ENCODE measurements at places on chromosomes 3 and 15. TPM values are rescaled to one million over a fixed set of nuclear protein-coding genes. Genes with fewer than 3 reads are reported as not detected.

- H3K4me1 ChIP-seq = peaks cover 18% of the 10 kb centered on the region
- no peak overlapping the region for H3K4me3 ChIP-seq
- no peaks in the 10 kb centered on the region for H3K36me3 ChIP-seq
Measured at GRCh38 chr3:120033596-120033995, 60.7 kb downstream of the GSK3B start.

GRCh38 chr15:19984101-19984500, 557.5 kb downstream of the GOLGA6L6 start:
- no peaks in the 10 kb centered on the region for H3K36me3 ChIP-seq
- H3K27ac ChIP-seq = no peak overlapping the region
- H3K4me3 ChIP-seq = no peak overlapping the region
- DNase-seq = no peak
- H3K4me1 ChIP-seq = no peaks in the 10 kb centered on the region
- H3K27me3 ChIP-seq = no peaks in the 10 kb centered on the region

DNA sequence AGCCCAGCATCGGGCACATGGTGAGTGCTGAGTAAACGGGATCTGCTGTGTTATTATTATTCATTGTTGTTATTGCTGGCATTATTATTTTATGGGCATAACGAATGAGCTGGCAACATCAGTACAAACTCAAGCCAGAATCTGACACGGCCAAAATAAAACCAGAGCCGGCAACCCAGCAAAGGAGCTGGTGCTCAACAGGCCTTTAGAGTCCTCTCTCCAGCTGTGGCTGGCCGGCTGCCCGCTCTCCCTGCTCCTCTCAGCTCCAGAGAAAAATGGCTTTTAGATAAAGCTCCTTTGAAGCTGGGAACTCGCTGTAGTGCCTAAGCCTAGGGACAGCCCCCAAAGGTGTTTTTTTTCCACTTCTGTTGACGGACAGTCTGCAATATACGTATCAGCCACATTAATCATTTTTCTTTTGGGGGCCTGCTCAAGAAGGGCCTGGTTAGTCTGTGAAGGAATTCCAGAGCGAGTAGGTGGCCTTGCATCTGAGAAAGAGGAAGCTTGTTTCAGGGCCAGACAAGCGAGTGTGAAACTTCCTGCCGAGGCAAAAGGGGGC, 193.9 kb upstream of the UBE2E1 start:
- H3K4me3 ChIP-seq = peak overlapping the region; percentile 28
- H3K27me3 ChIP-seq = no peaks in the 10 kb centered on the region
- H3K36me3 ChIP-seq = no peaks in the 10 kb centered on the region
- H3K4me1 ChIP-seq = peaks cover 9% of the 10 kb centered on the region
- peak; percentile 80 for DNase-seq

GRCh38 chr3:52117537-52117936, 36.7 kb downstream of the POC1A start:
- no peaks in the 10 kb centered on the region for H3K4me1 ChIP-seq
- H3K36me3 ChIP-seq = no peaks in the 10 kb centered on the region
- no peak for DNase-seq
- no peak overlapping the region for H3K4me3 ChIP-seq
- H3K27ac ChIP-seq = no peak overlapping the region

- no peak overlapping the region for H3K27ac ChIP-seq
- no peaks in the 10 kb centered on the region for H3K36me3 ChIP-seq
- no peak overlapping the region for H3K4me3 ChIP-seq
Measured at GRCh38 chr3:190003681-190004123, 117.0 kb downstream of the P3H2 start.

- no peaks in the 10 kb centered on the region for H3K4me1 ChIP-seq
- no peak overlapping the region for H3K27ac ChIP-seq
- no peaks in the 10 kb centered on the region for H3K27me3 ChIP-seq
- H3K36me3 ChIP-seq = no peaks in the 10 kb centered on the region
Measured at GRCh38 chr3:154615471-154615870, 185.5 kb upstream of the GPR149 start.

DNA sequence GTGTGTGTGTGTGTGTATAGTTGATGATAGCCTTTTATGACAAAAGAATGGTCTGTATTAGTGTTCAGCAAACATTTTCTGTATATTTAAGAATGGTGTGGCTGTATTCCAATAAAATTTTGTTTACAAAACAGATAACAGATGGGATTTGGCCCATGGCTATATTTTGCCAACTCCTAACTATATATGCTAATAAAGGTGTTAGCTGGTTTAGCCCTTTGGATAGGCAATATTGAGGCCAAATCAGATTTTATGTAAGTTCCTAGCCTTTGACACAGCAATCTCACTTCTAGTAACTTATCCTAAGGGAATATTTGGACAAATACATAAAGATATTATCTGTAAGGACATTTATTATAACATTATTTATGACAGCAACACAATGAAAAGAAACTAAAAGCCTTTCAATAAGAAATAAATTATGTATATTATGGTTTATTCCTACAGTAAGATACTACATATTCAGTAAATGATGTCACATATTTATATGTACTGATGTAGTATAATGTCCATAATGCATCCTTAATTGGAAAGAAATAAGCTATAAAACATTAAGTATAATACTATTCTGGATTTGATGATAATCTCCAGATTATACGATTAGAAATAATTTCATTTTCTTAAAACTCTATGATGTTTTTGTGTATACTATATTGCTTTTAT, 264.0 kb downstream of the RBMS3 start:
- no peak overlapping the region for H3K4me3 ChIP-seq
- H3K27me3 ChIP-seq = no peaks in the 10 kb centered on the region
- H3K36me3 ChIP-seq = no peaks in the 10 kb centered on the region
- H3K4me1 ChIP-seq = no peaks in the 10 kb centered on the region

DNA sequence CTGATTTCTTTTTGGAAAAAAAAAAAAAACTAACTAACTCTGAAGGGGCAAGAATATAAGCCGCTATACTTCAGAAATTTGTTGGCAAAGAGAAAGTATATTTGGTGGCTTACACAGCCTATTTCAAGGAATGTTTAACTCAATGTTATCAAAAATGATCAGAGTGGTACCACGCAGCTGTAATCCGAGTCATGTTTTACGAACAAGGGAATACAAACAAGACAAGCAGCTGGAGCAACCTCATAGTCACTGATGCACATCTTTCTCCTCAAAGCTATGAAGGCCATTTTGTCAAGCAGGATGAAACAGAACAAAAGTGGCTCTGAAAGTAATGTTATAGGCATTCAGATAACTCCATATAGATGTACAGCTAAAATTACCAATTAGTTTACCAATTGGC, 81.2 kb downstream of the SCAPER start:
- DNase-seq = no peak
- no peaks in the 10 kb centered on the region for H3K4me1 ChIP-seq
- H3K27ac ChIP-seq = no peak overlapping the region

GRCh38 chr3:67831262-67831661, 176.8 kb upstream of the SUCLG2 start:
- no peaks in the 10 kb centered on the region for H3K4me1 ChIP-seq
- H3K27ac ChIP-seq = no peak overlapping the region
- H3K4me3 ChIP-seq = no peak overlapping the region
- no peaks in the 10 kb centered on the region for H3K27me3 ChIP-seq
- no peak for DNase-seq

GRCh38 chr15:43105077-43105736, 631 bp downstream of the UBR1 start:
- H3K4me3 ChIP-seq = peak overlapping the region; percentile 93
- peaks cover 43% of the 10 kb centered on the region for H3K4me1 ChIP-seq
- H3K27me3 ChIP-seq = no peaks in the 10 kb centered on the region
- no peak for DNase-seq
- H3K36me3 ChIP-seq = no peaks in the 10 kb centered on the region

- no peak for DNase-seq
- H3K27ac ChIP-seq = no peak overlapping the region
- H3K36me3 ChIP-seq = no peaks in the 10 kb centered on the region
- H3K27me3 ChIP-seq = no peaks in the 10 kb centered on the region
- peak overlapping the region; percentile 42 for H3K4me3 ChIP-seq
- no peaks in the 10 kb centered on the region for H3K4me1 ChIP-seq
Measured at GRCh38 chr3:4350789-4351163, 47.6 kb downstream of the SETMAR start.

DNA sequence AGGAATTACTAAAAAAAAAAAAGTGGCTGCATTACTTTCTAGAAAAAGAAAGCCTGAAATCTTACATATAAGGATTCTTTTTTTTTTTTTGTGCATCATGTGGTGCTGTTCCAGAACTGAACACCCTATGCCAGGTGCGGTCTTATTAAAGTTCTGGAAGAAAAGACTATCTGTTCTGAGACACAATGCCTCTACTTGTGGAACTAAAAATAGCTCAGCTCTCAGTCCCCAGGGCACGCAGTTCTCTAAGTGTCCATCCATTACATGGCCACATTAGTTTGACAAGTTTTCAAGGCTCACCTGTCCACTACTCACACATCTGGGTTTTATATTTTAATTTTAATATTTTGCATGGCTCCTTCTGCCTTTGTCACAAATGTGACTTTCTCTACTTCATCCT, 126.6 kb upstream of the ADAMTS9 start:
- peaks cover 25% of the 10 kb centered on the region for H3K4me1 ChIP-seq
- no peaks in the 10 kb centered on the region for H3K27me3 ChIP-seq
- no peak for DNase-seq
- no peaks in the 10 kb centered on the region for H3K36me3 ChIP-seq
- H3K4me3 ChIP-seq = no peak overlapping the region

- no peaks in the 10 kb centered on the region for H3K4me1 ChIP-seq
- H3K27ac ChIP-seq = no peak overlapping the region
Measured at GRCh38 chr15:78322724-78323521, 17.2 kb upstream of the CRABP1 start.

DNA sequence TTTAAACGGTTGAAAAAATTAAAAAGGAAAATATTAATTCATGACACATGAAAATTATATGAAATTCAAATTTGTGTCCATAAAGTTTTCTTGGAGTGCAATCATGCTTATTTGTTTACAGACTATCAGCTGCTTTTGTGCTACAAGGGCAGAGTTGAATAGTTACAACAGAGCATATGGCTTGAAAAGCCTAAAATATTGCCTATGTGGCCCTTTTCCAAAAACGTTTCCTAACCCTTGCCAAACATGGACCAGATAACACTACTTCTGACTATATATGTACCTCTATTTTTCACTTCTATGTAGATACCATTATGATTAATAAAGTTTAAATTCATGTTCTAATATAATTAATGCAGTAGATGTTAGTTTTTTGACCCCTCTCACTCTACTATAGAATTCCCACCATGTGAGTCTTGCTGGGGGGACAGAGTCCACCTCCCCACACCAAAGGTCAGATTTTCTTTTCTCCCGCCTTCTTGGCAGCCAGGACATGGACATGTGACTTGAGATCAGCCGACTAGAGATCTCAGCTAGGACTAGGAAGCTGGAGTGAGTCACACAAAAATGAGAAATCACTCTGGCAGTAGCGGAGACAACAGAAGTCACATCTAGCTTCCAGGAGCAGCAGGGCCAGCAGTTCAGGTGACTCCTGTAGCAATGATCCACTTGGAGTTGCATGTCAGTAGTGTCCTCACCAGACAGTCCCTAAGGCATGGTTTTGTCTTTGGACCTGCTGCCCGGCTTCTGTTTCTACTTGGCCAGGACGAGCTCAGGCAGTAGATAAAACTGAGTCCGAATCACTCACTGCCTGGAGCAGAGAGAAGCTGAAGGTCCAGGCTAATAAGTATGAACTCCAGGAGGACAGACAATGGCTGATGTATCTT, 22.4 kb downstream of the CIAO2A start:
- peaks cover 28% of the 10 kb centered on the region for H3K36me3 ChIP-seq
- DNase-seq = peak; percentile 61
- H3K4me1 ChIP-seq = peaks cover 29% of the 10 kb centered on the region
- H3K27me3 ChIP-seq = no peaks in the 10 kb centered on the region
- peak overlapping the region; percentile 91 for H3K27ac ChIP-seq

DNA sequence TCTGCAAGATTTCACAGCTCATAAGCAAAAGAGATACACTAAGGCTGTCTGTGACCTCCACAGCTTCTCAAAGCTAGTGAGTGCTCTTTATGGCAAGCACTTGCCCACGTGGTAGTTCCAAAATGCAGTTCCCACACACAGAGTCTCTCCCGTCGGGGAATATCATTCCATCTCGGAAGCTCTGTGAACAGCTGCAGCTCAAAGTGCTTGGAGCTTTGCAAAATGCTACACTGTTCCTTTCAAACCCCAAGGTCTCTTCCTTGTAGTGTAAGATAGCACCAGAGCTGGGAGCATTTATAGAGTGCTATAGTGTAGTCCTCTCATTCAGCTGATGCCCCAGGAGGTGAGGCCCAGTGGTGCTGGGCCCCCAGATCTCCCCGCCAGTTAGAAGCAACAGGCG, 36.1 kb downstream of the ST6GAL1 start:
- H3K27me3 ChIP-seq = no peaks in the 10 kb centered on the region
- DNase-seq = no peak
- peaks cover 45% of the 10 kb centered on the region for H3K4me1 ChIP-seq
- peaks cover 11% of the 10 kb centered on the region for H3K36me3 ChIP-seq
- H3K4me3 ChIP-seq = no peak overlapping the region

GRCh38 chr3:83524901-83525300, 1433.9 kb upstream of the CADM2 start:
- no peaks in the 10 kb centered on the region for H3K36me3 ChIP-seq
- H3K4me1 ChIP-seq = no peaks in the 10 kb centered on the region
- H3K27ac ChIP-seq = no peak overlapping the region
- H3K27me3 ChIP-seq = no peaks in the 10 kb centered on the region

GRCh38 chr15:50119063-50120040, at the start of gene ATP8B4:
TSS of gene ATP8B4 (minus strand) at chr15:50119233. CDS start at chr15:50106966, 12,267 bp downstream.
- DNase-seq = no peak
- H3K4me3 ChIP-seq = no peak within 1 kb of the TSS
- H3K36me3 ChIP-seq = no peaks in the 10 kb centered on the region
- H3K27ac ChIP-seq = no peak within 1 kb of the TSS
- no peaks in the 10 kb centered on the region for H3K27me3 ChIP-seq
- H3K4me1 ChIP-seq = no peaks in the 10 kb centered on the region

GRCh38 chr15:87672309-87673288, 583.9 kb downstream of the NTRK3 start:
- H3K4me3 ChIP-seq = no peak overlapping the region
- no peaks in the 10 kb centered on the region for H3K36me3 ChIP-seq
- H3K27me3 ChIP-seq = no peaks in the 10 kb centered on the region

GRCh38 chr3:50324351-50325112, 2.0 kb upstream of the HYAL2 start:
- DNase-seq = peak; percentile 74
- peak overlapping the region; percentile 93 for H3K27ac ChIP-seq
- no peaks in the 10 kb centered on the region for H3K27me3 ChIP-seq
- peak overlapping the region; percentile 28 for H3K4me3 ChIP-seq
- H3K4me1 ChIP-seq = peaks cover 40% of the 10 kb centered on the region

- no peaks in the 10 kb centered on the region for H3K4me1 ChIP-seq
- no peak overlapping the region for H3K27ac ChIP-seq
- no peak overlapping the region for H3K4me3 ChIP-seq
- H3K27me3 ChIP-seq = no peaks in the 10 kb centered on the region
Measured at GRCh38 chr3:42814914-42815507, 5.8 kb downstream of the ACKR2 start.

Gene SLC28A2
- not detected for total RNA-seq

Gene NIT2
- total RNA-seq = 60.7 TPM

Gene KLHDC8B
- total RNA-seq = 26.5 TPM

Gene PLCB2
- total RNA-seq = 4.0 TPM

Gene NCK1
- total RNA-seq = 28.5 TPM

Gene C3orf85
- total RNA-seq = not detected

Gene FEZF2
- not detected for total RNA-seq

Gene IL5RA
- total RNA-seq = 0.19 TPM

Gene TIMP4
- 21.3 TPM for total RNA-seq

Gene LIPH
- not detected for total RNA-seq
